Activated CD4-positive, alpha-beta T cell treated with anti-CD3 and anti-CD28 coated beads, Interleukin-2, amount 10 ng/mL, durations not matched to agents 7 days and 5 days (primary cell): ENCODE measurements at places on chromosomes 3 and 15. TPM values are rescaled to one million over a fixed set of nuclear protein-coding genes. Genes with fewer than 3 reads are reported as not detected.
A peak's percentile ranks its signal among the peaks of the same experiment; 100 is the strongest.

Gene CYP8B1
- not detected for total RNA-seq

DNA sequence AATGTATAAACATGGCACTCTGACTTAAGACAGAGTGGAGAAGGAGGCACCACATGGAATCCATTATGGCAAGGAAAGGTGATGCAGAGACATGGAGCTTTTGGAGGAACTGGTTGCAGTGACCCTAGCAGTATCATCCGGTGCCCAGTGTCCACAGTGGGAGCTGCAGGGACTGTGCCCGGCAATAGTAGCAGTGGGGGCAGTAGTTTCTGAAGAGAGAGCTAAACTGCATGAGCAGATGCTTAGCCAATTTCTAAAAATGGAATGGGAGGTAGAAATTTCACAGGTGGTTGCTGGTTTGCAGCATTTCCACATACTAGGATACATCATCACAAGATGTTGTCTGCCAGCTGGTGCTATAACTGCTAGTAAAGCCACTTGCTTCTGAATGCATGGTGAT, 7.8 kb upstream of the TM2D3 start:
- H3K4me1 ChIP-seq = no peaks in the 10 kb centered on the region
- no peak for DNase-seq
- H3K36me3 ChIP-seq = peaks cover 3% of the 10 kb centered on the region
- no peak overlapping the region for H3K4me3 ChIP-seq
- H3K27ac ChIP-seq = no peak overlapping the region

Gene TM4SF1
- total RNA-seq = not detected

DNA sequence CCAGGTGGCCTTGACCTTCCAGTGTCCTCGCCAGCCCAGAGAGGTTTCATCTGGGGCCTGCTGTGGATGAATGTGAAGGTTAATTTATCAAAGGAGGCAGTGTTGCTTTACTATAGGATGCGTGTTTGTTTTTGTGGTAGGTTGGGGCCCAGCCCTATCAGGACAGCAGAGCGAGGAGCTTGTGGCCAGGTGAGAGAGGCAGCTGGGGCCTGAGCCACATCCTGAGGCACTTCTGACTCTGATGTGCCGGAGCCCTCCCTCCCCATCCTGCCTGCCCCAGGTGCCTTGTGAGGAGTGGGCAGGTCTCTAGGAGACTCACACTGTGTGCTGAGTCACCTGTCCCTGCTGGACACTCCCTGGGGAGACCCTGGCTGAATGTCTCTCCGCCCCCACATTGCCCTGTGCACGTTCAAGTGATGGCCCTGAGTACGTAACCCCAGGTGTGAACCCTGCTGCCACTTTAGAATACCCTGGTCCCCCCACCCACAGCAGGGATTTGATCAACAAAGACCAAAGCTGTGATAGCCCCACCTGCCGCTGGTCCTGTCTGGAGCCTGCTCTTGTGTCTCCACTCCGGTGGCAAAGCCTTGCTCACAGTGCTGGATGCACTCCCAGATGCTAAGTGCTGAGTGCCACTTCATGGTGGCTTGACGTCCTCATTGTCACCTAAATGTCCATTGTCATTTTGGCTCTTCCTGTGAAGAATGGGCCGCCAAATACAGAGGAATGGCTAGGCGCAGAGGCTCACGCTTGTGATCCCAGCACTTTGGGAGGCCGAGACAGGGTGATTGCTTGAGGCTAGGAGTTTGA, 16.0 kb downstream of the FBLN2 start:
- no peak overlapping the region for H3K4me3 ChIP-seq
- no peak overlapping the region for H3K27ac ChIP-seq
- peaks cover 8% of the 10 kb centered on the region for H3K27me3 ChIP-seq
- peak; percentile 13 for DNase-seq

Gene C3orf85
- not detected for total RNA-seq

GRCh38 chr15:81242778-81243177, 46.1 kb downstream of the IL16 start:
- peaks cover 12% of the 10 kb centered on the region for H3K27me3 ChIP-seq
- H3K27ac ChIP-seq = no peak overlapping the region
- no peak for DNase-seq
- H3K4me1 ChIP-seq = no peaks in the 10 kb centered on the region
- H3K36me3 ChIP-seq = no peaks in the 10 kb centered on the region

DNA sequence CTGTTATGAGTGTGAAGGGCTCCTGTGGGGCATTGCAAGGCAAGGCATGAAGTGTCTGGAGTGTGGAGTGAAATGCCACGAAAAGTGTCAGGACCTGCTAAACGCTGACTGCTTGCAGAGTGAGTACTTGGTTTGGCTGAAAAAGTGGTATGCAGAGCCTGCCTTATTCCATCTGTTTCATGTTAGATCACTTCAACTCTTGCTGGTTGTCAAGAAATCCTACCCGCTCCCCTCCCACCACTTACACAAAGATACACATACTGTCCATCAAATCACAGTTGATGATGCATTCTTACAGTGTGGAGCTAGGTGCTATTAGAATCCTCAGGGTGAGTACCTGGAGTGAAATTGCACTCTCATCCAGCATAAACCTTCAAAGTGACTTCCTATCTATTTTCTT, 272.1 kb downstream of the UNC13C start:
- H3K36me3 ChIP-seq = no peaks in the 10 kb centered on the region
- no peak for DNase-seq
- H3K27ac ChIP-seq = no peak overlapping the region
- no peaks in the 10 kb centered on the region for H3K27me3 ChIP-seq
- no peak overlapping the region for H3K4me3 ChIP-seq
- H3K4me1 ChIP-seq = no peaks in the 10 kb centered on the region

Gene GABRR3
- total RNA-seq = not detected

DNA sequence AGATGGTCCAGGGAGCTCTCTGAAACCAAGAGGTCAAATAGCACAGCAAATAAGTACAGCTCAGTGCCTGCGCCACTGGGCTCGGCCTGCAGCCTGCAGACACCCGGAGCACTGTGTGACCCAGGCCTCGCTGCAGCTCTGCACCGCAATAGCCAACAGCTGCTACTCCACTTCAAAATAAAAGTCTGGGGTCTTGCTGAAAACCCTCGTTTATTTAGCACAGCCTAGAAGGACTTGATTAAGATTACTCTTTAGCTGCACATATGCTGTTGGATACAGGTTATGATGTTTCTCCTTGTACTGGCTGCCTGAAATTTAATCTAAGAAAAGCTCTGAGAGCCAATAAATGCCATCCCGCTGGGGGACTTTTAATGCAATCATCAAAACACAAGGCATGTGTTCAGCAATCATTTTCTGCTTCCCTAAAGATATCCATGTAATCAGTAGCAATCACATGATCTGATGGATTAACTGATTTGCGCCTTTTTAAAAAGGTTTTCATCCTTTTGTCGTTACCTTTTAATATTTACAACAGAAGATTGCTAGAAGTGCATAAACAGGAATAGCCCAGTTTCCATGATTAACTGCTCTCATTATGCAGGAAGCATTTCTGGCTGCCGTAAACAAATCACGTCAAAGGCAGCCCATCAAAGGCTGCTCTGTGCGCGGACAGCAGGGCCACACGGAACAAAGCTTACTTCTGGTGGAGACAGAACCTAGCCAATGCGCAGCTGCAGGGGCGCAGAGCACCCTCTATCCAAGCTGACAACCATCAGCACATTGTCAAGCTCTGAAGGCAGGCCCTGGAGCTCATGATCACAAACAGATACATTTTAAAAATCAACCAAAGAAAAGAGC, 58.8 kb downstream of the CLASP2 start:
- peaks cover 5% of the 10 kb centered on the region for H3K36me3 ChIP-seq
- H3K27me3 ChIP-seq = no peaks in the 10 kb centered on the region
- H3K4me1 ChIP-seq = peaks cover 20% of the 10 kb centered on the region
- H3K27ac ChIP-seq = peak overlapping the region; percentile 54
- peak; percentile 36 for DNase-seq
- H3K4me3 ChIP-seq = peak overlapping the region; percentile 49

- no peak overlapping the region for H3K4me3 ChIP-seq
- DNase-seq = no peak
- no peaks in the 10 kb centered on the region for H3K4me1 ChIP-seq
- no peak overlapping the region for H3K27ac ChIP-seq
- H3K27me3 ChIP-seq = peaks cover 2% of the 10 kb centered on the region
- no peaks in the 10 kb centered on the region for H3K36me3 ChIP-seq
Measured at GRCh38 chr3:140472306-140473020, 205.4 kb upstream of the TRIM42 start.

DNA sequence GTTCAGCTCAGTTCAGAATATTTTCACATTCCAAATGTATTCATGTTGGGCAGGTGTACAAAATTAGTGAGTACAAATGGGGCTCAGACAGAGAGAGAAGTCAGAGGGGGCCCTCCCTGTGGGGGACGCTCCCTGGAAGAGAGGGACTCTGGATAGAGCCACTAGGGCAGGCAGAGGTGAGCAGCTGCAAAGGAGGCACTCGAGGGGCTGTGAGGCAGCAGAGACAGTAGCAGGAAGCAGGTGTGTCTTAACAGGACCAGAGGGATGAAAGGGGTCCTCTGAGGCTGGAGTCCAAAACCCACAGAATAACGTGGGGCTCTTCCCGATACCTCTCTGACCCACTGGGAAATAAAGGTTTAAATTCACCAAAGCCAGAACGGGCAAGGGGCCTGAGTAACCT, 127.1 kb downstream of the MEGF11 start:
- no peak overlapping the region for H3K27ac ChIP-seq
- no peak overlapping the region for H3K4me3 ChIP-seq
- no peak for DNase-seq
- H3K36me3 ChIP-seq = no peaks in the 10 kb centered on the region
- no peaks in the 10 kb centered on the region for H3K4me1 ChIP-seq

- no peaks in the 10 kb centered on the region for H3K36me3 ChIP-seq
- H3K27me3 ChIP-seq = peaks cover 35% of the 10 kb centered on the region
- H3K4me3 ChIP-seq = no peak overlapping the region
- no peak for DNase-seq
- peaks cover 14% of the 10 kb centered on the region for H3K4me1 ChIP-seq
- H3K27ac ChIP-seq = no peak overlapping the region
Measured at GRCh38 chr15:70327328-70327855, 229.7 kb upstream of the TLE3 start.

GRCh38 chr3:194849166-194849875, 163.6 kb downstream of the FAM43A start:
- no peak for DNase-seq
- H3K4me3 ChIP-seq = no peak overlapping the region
- H3K27me3 ChIP-seq = no peaks in the 10 kb centered on the region
- H3K36me3 ChIP-seq = no peaks in the 10 kb centered on the region
- no peaks in the 10 kb centered on the region for H3K4me1 ChIP-seq

Gene FOXB1
- total RNA-seq = 0.57 TPM

GRCh38 chr3:181326637-181327223, 337.2 kb upstream of the DNAJC19 start:
- H3K27ac ChIP-seq = no peak overlapping the region
- no peaks in the 10 kb centered on the region for H3K27me3 ChIP-seq
- no peaks in the 10 kb centered on the region for H3K4me1 ChIP-seq
- peak; percentile 6 for DNase-seq
- no peak overlapping the region for H3K4me3 ChIP-seq

- no peaks in the 10 kb centered on the region for H3K36me3 ChIP-seq
- H3K27ac ChIP-seq = no peak overlapping the region
- H3K4me1 ChIP-seq = no peaks in the 10 kb centered on the region
- H3K4me3 ChIP-seq = no peak overlapping the region
- DNase-seq = no peak
Measured at GRCh38 chr3:98784666-98785600, 21.8 kb downstream of the ST3GAL6 start.

Gene SLITRK3
- total RNA-seq = not detected

Gene GOLGA6B
- total RNA-seq = not detected

Gene SLC12A1
- not detected for total RNA-seq

Gene CTXN2
- total RNA-seq = not detected

DNA sequence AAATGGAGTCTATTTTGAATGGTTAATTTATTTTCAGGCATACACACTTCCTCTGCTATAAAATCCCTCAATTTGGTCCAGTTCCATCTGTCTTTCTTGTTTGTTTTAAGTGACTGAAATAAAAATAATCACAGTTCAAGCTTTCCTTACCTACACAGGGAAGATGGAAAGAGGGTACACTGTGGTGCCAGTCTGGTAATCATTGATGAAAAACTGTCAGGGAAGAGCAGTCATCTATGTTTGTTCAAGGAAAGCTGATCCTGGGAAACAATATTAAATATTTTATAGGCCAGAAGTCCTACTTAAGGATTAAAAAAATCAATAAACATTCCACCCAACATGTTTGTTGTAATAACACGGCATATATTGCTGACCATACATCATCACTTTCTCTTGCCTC, 115.2 kb upstream of the KCNMB2 start:
- H3K4me3 ChIP-seq = no peak overlapping the region
- H3K4me1 ChIP-seq = no peaks in the 10 kb centered on the region
- peaks cover 13% of the 10 kb centered on the region for H3K27me3 ChIP-seq
- H3K27ac ChIP-seq = no peak overlapping the region
- no peaks in the 10 kb centered on the region for H3K36me3 ChIP-seq

GRCh38 chr3:47260605-47261004, 22.0 kb downstream of the KIF9 start:
- H3K4me3 ChIP-seq = no peak overlapping the region
- no peaks in the 10 kb centered on the region for H3K4me1 ChIP-seq
- no peak overlapping the region for H3K27ac ChIP-seq
- no peaks in the 10 kb centered on the region for H3K36me3 ChIP-seq

DNA sequence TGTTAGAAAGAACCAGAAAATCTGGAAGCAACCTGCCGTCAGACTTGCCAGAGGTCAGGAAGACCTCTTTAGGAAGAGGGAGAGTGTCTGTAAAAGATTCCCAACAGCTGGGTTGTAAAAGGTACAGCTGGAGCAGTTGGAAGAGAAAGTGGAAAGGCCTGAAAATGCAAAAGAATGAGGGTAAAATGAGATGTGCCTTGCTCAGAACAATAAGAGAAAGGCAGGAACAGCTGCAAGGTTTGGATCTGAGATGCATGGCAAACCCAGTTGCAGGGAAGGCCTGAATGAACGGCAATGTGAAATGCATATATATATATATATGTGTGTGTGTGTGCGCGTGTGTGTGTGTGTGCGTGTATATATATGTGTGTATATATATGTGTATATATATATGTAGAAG, 88.1 kb downstream of the ZIC1 start:
- H3K4me1 ChIP-seq = no peaks in the 10 kb centered on the region
- H3K4me3 ChIP-seq = no peak overlapping the region
- no peaks in the 10 kb centered on the region for H3K27me3 ChIP-seq
- H3K36me3 ChIP-seq = no peaks in the 10 kb centered on the region
- no peak overlapping the region for H3K27ac ChIP-seq
- no peak for DNase-seq

Gene CDHR4
- 0.08 TPM for total RNA-seq

- no peak for DNase-seq
- peak overlapping the region; percentile 88 for H3K27ac ChIP-seq
- peaks cover 54% of the 10 kb centered on the region for H3K4me1 ChIP-seq
- H3K4me3 ChIP-seq = peak overlapping the region; percentile 73
- no peaks in the 10 kb centered on the region for H3K27me3 ChIP-seq
- H3K36me3 ChIP-seq = peaks cover 27% of the 10 kb centered on the region
Measured at GRCh38 chr3:184336547-184337398, 627 bp upstream of the FAM131A start.

Gene DUOXA2
- not detected for total RNA-seq

Gene TTLL13
- total RNA-seq = 0.87 TPM

GRCh38 chr15:85947021-85947420, 132.7 kb upstream of the AGBL1 start:
- no peak overlapping the region for H3K4me3 ChIP-seq
- no peaks in the 10 kb centered on the region for H3K36me3 ChIP-seq
- H3K27ac ChIP-seq = no peak overlapping the region
- H3K27me3 ChIP-seq = no peaks in the 10 kb centered on the region
